NCI-H187 treated with DMSO at 0.1 percent for 48 hours (cell line): ENCODE measurements at places on chromosomes 1 and 21.

GRCh38 chr1:201396861-201397464, 2.2 kb downstream of the LAD1 start:
- DNase-seq: no peak

GRCh38 chr1:172793823-172794222, 134.9 kb downstream of the FASLG start:
- no peak for DNase-seq

GRCh38 chr1:205064301-205064700, 20.0 kb downstream of the TMEM81 start:
- DNase-seq: no peak

- no peak for DNase-seq
These were observed 99.8 kb downstream of the INTS7 start for GRCh38 chr1:211935448-211935970.

GRCh38 chr1:192632188-192632587, 3.8 kb upstream of the RGS13 start:
- DNase-seq: no peak

DNA sequence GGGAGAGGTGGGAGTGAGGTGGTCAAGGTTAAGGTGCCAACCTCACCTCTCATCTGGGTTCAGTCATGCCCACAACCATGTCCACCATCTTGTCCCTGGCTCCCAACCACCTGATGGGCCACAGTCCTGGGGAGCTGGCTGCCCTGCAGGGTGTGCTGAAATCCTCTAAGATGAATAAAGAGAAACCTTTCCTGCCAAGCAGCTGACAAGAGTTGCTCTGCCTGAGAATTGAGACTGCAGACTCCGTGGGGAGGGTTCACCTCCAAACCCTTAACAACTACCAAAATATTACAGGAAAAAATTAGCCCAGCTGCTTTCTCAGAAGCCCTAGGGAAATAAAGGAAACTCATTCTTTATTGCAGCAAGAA, 15.2 kb upstream of the FGR start:
- no peak for DNase-seq

- no peak for DNase-seq
These were observed 21.7 kb upstream of the FNBP1L start for GRCh38 chr1:93426181-93426580.

- DNase-seq: no peak
These were observed 88.0 kb upstream of the SLFNL1 start for GRCh38 chr1:41109310-41110197.

GRCh38 chr1:97209381-97209957, 487.9 kb downstream of the PTBP2 start:
- DNase-seq: no peak

GRCh38 chr1:107936498-107937481, 28.2 kb downstream of the VAV3 start:
- DNase-seq: no peak

DNA sequence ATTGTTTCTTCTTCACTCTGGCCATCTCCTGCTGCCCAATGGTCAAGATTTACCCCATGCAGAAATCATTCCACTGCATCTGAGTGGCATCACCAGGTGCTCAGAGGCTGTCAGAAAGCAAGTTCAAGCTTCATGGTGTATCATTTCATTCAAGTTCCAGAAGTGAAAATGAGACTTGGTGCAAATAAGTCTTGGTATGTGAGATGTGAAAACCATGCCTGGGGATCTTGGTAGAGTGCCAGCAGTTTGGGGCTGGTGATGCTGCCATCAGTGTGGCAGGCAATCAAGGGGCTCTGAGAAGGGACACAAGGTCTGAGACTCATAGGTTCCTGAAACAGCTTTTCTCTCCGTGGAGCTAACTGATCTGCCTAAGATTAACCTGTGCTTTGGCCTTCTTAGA, 52.0 kb downstream of the CD2 start:
- no peak for DNase-seq

GRCh38 chr1:17687145-17687544, 68.0 kb upstream of the ACTL8 start:
- DNase-seq: no peak

DNA sequence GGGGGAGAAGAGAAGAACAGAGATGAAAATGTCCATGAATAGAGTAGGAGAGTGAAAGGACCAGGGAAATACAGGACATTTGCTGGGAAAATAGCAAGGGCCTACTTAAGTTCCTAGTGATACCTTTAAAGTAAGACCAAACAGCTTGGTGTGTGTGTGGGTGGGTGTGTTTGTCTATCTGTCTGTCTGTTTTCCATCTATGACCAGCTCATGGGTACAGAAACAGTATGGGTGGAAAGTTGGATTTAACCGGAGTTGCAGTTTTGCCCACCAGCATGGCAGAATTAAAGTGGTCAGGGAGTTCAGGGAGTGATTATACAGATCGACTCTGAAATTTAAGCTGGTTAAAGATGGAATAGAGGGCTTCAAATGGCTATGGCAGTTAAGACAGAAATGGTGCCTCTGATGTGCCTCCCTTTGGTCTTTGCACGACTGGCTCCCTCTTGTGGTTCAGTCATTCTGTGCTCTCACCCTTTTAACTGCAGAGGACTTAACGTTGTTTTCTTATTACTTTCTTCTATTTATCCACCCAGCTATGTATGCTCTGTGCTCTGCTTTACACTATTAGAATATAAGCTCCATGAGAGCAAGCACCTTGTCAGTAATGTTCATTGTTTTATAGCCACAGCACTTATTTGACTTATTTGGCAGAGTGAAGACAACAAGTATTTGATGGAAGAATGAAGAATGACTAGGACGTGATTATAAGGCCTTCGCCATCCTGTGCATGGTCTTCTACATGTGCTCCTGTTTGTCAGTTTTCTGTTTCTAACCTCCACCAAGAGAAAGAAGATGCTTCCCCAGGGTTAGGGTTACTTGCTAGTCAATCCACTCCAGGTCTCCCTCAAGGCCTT, 72.7 kb upstream of the AK4 start:
- peak; percentile 34 for DNase-seq

DNA sequence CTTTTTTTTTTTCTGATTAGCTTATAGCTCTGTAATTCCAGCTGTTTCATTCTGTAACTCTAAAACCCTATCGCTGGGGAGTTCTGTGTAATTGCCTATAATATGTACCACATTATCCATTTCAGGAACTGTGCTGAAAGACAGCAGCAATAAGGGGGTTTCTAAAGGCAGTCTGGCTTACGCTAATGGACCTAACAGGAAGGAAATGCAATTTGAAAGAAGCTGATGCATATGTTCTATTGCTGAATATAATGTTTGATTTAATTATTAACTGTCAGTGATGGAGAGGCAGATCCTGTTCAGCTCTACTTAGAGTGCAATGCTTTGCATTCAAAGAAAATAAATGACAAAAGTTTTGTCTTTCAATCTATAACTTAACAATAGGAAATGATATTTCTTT, 209.4 kb upstream of the SNX7 start:
- no peak for DNase-seq

DNA sequence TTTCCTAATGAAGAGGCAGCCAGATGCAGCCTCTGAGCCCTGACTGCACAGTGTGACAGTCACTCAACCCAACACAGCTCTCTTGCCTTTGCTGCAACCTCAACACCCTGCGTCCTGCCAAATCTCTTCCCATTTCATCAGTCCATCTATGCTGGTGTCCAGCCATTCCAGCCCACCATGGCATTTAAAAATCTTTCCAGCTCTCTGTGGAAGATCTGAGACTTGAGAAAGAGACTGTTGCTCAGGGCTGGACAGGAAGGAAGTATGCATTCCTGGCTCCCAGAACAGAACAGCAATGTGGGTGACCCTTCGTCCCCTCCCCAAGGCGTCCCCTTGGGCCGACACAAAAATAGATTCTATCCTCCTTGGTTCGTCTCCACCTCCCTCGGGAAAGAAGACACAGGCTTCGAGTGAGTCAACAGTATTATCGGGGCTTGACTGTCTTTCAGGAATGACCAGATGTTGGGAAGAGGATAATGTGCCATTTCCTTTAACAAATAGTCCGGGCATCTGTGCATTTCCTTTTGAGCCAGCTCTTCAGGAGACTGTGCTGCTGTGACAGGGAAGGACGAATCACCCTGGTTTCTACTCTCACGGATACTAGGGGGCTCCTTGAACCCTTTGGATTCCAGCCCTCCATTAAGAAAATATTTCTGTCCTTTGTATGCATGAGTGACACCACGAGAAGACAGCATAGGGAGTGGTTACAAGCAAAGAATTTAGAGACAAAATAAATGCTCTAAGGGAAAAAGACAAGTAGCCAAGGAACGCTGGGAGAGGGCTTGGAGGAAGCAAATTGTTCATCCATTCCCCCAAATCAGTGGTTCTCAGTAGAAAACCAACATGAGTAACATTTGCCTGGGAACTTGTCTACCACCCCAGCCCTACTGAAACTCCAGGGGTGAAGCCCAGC, 111.4 kb upstream of the CDC42BPA start:
- no peak for DNase-seq

- no peak for DNase-seq
These were observed 179.8 kb upstream of the KCNK2 start for GRCh38 chr1:214902636-214903320.

GRCh38 chr21:45974073-45975019, 7.2 kb upstream of the COL6A1 start:
- no peak for DNase-seq

GRCh38 chr21:27406300-27407009, 439.6 kb upstream of the ADAMTS5 start:
- no peak for DNase-seq

- no peak for DNase-seq
These were observed 136.1 kb upstream of the HOOK1 start for GRCh38 chr1:59678493-59679228.

- no peak for DNase-seq
These were observed 187.9 kb downstream of the VAV3 start for GRCh38 chr1:107776900-107777663.

- DNase-seq: no peak
These were observed 1892.4 kb downstream of the NCAM2 start for GRCh38 chr21:22890656-22891055.

- DNase-seq: no peak
These were observed 5.8 kb downstream of the OR6P1 start for GRCh38 chr1:158564608-158565007.

GRCh38 chr1:244952940-244953339, 88.6 kb upstream of the HNRNPU start:
- DNase-seq: no peak

DNA sequence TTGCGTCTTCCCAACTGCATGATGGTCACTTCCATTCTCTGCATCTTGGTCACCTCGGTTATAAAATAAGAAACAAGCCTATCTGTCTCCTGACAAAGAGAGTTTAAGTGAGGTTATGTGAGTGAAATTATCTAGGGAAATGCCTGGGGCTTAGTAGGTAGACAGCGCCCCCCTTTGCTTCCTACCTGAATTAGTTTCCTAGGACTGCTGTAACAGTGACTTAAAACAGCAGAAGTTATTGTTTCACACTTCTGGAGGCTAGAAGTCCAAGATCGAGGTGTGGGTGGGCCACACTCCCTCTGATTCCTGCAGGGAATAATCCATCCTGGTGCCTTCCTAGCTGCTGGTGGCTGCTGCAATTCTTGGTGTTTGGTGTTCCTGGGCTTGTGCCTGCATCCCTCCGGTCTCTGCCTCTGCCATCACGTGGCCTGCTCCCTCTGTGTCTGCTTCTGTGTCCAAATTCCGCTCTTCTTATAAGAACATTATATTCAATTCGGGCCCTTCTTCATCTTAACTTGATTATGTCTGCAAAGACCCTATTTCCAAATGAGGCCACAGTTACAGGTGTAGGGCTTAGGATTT, 92.6 kb downstream of the IGSF21 start:
- DNase-seq: no peak

DNA sequence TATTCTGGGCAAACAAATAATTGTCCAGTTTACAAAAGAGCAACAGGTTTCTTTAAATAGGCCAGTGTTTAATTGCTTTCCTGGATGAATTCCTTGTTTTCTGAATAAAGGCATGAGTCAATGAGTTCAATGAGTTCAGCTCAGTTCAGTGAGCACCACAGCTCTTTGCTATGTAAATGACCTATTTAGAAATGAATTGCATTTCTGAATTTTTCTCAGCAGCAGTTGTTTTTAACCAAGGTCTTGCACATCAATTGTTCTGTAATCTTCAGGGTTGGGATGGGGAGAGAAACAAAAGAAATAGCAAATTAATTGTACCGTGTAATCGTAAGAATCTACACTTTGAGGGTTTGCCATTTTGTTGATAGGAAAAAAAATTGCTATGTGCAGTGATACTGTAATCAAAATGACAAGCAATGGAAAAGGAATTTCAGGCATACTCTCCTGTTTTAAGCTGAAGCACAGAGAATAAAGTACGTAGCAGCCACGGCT, 45.7 kb downstream of the MIS18A start:
- DNase-seq: no peak

- DNase-seq: no peak
These were observed 194.1 kb upstream of the ADGRL2 start for GRCh38 chr1:81606656-81607055.

GRCh38 chr1:209657140-209657879, 5.1 kb upstream of the LAMB3 start:
- no peak for DNase-seq

DNA sequence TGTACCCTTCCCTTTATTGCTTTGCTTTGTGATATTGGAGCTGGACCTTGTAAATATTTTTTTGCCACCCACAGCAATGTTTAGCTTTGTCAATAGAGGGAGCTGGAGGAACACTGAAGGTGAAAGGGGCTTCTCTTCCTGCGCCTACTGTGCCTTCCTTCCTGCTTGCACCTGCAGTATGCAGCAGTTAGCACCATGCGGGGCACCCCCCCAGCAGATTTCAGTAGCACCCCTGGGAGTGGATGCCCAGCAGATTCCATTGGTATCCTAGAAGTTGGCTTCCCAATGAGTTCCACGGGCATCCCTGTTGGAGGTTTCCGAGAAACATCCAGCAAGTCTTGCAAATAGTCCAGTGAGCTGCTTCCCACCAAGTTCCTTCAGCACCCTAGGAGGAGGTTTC, 25.6 kb downstream of the S100A10 start:
- no peak for DNase-seq

DNA sequence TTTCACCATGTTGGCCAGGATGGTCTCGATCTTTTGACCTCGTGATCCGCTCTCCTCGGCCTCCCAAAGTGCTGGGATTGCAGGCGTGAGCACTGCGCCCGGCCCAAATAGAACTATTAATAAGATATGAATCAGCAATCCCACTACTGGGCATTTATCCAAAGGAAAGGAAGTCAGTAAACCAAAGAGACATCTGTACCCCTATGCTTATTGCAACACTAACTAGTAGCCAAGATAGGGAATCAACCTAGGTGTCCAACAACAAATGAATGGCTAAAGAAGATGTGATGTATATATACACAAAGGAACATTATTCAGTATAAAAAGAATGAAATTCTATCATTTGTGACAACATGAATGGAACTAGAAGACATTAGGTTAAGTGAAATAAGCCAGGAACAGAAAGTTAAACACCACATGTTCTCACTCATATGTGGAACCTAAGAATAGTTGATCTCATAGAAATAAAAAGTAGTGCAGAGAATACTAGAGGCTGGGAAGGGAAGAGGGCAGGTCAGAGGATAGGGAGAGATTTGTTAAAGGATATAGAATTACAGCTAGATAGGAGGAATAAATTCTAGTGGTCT, 48.8 kb downstream of the XPR1 start:
- no peak for DNase-seq

- DNase-seq: no peak
These were observed 62.5 kb downstream of the OSBPL9 start for GRCh38 chr1:51679435-51679834.

- no peak for DNase-seq
These were observed 118.8 kb downstream of the NEK7 start for GRCh38 chr1:198275597-198275996.

GRCh38 chr21:32772281-32773047, 909 bp upstream of the PAXBP1 start:
- DNase-seq: no peak
